ENCODE measurements at places on chromosomes 1 and 21.

DNA sequence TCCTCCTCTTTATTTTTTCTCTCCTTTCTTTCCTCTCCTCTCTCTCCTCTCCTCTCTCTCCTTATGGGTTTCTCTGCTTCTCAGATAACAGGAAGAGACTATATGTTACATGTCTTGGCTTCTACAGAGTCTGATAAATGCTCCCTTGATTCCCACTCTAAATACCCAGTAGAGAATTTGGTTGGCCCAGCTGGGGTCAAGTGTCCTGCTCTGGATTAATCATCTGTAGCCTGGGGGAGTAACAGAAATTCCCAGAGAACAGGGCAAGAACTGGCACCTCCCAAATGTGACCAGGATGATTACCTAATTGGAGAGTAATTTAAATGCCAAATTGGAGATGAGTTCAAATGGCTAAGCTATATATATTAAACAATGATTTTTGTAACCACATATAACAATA is 146.1 kb upstream of the LMO4 start:
- DNase-seq: no peak

DNA sequence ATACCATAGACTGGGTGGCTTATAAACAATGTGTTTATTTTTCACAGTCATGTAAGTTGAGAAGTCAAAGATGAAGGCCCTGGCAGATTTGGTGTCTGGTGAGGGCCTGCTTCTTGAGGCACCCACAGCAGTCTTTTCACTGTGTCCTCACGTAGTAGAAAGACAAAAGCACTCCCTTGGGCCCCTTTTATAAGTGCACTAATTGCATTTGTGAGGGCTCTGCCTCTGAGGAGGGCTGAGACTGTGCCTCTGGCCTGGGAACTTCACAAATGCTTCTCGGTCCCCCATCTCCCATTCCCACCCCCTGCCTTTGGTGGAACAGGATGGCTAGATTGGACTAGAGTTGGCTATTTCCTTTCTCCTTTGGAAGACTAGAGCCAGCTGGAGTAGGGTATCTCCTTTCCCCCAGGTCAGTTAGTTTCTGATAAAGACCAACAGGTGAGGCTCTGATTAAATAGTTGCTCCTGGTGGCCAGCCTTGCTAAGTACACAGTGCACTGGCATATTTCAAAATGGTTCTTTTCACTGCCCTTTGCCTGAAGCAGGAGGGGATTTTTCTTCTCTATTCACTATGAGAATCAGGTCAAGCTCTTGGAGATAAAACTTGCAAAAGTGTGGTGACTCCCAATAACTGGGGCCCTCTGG is 82.9 kb downstream of the PLPPR4 start:
- no peak for DNase-seq

DNA sequence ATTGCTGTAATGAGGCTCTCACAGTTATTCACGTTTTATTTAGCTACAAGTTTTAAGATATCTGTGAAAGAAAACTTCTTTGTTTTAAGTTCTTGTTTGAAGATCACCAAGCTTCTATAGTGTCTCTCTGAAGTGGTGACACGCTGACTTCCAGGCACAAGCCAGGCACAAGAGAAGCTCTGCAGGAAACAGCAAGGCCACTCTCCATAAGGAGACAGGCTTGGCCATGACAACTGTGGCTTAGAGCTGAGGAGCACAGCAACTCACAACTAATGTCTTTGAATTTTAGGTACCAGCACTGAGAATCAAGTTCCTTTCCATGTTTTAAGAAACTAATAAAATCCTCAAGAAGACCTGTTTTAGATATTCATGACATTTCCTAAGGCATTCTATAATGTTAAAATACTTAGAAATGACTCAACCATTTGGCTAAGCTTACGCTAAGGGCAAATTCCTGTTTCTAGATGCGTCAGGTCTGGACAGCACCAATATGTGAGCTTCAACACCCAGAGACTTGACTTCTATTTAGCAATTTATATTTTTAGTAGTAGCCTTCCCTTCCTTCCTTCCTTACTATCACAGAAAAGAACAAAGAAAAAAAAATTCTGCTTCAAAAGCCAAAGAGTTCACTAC is 40.2 kb downstream of the APP start:
- DNase-seq: no peak

GRCh38 chr1:235952950-235953615 is 86.4 kb upstream of the LYST start:
- no peak for DNase-seq

- DNase-seq: no peak
Measured at GRCh38 chr1:106880226-106880625, 176.2 kb upstream of the PRMT6 start.

DNA sequence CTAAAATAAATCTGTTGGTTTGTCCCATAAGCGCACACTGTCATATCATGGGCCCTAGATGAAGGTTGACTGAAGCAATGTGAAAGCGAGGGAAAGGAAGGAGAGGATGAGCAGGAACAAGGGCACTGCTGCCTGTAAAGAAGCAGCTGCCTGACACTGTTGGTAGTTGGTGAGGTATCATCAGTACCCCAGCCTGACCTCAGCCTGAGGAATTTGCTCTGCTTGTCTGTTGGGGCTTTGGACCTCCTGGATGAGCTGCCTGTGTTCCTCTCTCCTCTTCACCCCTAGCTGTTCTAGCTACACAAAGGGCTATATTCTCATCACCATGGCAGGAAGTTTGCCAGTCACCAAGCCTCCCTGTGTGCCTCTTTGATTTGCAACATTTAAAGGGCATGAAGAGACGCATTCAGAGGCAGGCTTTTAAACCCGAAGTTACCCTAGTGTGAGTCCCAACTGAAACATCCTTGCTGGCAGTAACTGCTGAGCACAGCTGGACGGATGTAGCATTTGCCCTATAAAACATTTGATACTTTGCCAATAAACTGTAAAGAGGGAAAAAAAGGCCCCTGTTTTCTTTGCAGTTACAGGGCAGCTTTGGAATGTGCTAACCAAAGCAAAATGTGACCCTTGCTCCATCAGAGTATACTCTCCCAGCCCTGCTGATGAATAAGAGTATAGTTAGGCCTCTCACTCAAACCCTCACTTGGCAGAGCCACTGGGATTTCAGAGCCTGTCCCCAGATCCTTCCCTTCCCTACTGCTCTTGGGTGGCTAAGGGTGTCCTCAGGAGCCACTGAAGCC is 22.2 kb upstream of the SPATA6 start:
- no peak for DNase-seq

DNA sequence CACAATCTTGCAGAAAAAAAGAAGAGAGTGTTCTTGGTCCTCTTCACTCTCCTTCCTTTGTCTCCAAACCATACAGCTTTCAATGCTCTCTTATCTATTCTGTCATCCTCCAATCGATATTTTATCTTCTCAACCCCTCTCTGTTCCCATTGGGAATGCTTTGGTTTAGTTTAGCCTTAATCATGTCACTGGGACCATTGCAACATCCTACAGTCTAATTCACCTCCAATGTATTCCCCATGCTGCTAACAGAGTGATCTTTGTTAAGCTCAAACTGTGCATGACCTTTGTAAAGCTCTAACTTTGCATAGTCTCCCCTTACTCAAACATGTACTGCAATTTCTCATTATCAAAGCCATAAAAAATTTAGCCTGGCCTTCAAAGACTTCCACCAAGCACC is 2.9 kb downstream of the MPL start:
- DNase-seq: no peak

DNA sequence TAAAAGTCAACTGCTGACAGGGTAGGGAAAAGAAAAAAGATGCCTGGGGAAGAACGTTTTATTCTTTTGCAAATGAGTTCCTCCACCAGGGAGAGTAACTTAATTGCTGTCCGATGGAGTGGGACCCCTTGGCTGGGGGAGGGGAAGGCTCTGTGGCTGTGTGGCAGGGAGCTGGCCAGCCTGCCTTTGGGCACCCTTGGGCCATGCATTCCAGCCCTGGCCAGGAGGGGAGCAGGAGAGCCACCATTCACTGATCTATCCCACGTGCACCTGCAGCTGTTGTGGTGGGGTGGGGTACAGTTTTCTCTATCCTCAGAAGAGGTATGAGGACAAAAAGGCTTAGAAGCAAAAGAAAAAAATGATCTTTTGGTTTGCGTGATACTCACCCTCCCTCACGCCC is 116.9 kb downstream of the KCNK1 start:
- no peak for DNase-seq

- no peak for DNase-seq
Measured at GRCh38 chr1:156690675-156691036, 13.4 kb upstream of the NES start.

GRCh38 chr1:26408604-26409003 is 2.0 kb upstream of the LIN28A start:
- peak; percentile 63 for DNase-seq

GRCh38 chr1:59678040-59678439 is 136.7 kb upstream of the HOOK1 start:
- DNase-seq: no peak

DNA sequence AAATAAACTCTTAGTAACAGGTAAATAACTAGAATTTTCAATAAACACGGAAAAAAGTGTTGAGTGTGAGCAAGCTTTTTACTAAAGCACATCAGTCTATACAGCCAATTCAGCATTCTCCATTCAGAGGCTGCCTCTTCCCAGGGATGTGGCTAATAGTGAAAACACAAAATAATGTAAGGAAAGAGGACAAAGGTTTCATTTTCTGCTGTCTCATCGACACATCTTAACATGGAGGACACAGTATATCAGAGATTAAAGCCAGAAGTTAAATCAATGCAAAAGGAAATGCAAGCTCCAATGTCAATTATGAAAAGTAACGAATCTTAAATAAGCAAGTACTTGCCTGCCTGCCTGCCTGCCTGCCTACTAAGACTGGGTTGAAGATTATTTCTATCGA is 43.2 kb downstream of the LUZP1 start:
- no peak for DNase-seq

DNA sequence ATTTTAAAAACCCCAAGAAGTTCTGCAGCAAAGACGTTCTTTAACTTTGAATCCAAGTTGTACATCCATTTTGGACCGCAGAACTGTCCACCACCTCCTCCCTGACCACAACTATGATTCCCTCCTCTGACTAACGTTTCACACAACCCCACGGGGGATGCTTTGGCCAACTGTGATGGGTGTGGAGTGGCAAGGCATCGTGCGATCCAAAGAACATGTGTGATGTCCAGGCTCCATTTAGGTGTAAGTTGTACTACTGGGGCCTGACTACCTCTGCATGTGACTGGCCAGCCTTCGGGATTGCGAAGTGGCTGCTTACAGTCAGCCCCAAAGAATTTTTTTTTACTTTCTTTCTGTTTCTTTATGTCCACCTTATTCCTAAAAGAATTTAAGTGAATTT is 6.7 kb downstream of the KCNJ15 start:
- no peak for DNase-seq

- DNase-seq: no peak
Measured at GRCh38 chr1:244896550-244896949, 32.2 kb upstream of the HNRNPU start.

DNA sequence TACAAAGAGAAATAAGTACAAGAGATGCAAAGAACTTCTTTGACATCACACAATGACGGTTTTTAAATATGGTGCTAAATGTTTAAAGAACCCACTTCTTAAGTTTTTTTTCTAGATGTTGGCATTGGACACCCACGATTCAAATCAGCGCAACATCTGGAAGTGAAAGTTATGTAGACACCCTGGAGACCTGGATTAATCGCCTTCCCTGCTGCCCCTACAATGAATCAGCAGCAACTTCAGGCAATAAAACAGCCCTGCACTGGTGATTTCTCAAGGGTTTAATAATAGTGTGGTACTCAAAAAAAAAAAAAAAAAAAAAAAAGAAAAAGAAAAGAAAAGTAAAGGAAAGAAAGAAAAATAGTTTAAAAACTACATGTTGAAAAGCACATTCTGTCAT is 248.3 kb downstream of the NUF2 start:
- no peak for DNase-seq

GRCh38 chr21:15282665-15283064 is 217.9 kb upstream of the NRIP1 start:
- DNase-seq: no peak

- DNase-seq: no peak
Measured at GRCh38 chr1:200035397-200035955, 8.0 kb downstream of the NR5A2 start.

DNA sequence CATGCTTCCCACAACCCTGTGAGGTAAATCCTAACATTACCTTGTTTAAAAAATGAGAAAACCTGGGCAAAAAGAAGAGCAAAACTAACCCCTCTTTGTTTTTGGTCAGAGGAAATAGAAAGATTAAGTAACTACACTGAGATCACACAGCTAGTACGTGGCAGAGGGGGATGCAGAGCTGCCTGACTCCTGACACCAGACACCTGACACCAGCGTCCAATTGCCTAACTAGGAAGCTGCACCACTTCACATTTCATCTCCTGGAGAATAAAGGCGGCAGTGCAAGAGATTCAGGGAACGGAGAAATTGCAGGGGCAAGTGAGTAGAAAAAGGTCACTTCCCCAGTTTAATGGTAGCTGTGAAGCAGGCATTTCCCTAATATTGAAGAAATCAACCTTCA is 229.3 kb upstream of the PTBP2 start:
- no peak for DNase-seq

- DNase-seq: peak; percentile 72
Measured at GRCh38 chr1:64505944-64506655, 36.2 kb downstream of the CACHD1 start.

DNA sequence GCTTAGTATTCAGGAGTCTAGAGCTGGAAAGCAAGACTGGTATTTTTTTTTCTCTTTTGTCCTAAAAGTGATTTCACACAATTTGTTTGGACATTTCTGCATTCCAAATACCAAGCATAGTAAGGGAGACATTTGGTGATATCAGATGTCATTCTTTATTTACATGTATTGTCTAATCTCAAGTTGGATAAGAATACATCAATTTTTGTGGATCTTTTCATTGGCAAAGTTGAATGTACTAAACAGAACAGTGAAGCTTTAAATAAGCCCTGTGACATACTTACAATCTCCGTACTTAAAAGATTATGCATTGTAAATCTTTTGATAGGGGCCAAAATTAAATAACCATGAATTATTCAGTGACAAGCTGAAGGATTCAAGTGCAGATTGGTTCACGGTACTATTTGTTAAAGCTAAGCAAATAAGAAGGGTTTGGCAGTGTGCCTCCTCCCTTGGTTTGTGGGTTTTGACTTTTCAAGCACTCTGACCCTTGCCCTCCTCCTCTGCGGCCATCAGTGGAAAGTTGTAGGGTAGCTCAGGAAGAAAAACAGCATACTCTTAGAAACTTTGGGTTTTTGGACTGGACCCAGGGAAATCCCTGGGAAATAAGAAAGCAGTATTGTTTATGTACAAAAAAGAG is 663.7 kb downstream of the ADGRL2 start:
- DNase-seq: no peak

GRCh38 chr1:12636098-12636950 is 7.6 kb upstream of the AADACL4 start:
- no peak for DNase-seq

GRCh38 chr1:10753299-10753698 is 43.1 kb downstream of the CASZ1 start:
- no peak for DNase-seq
